ENCODE measurements at places on chromosomes 3 and 15. TPM values are rescaled to one million over a fixed set of nuclear protein-coding genes. Genes with fewer than 3 reads are reported as not detected.
A peak's percentile ranks its signal among the peaks of the same experiment; 100 is the strongest.

DNA sequence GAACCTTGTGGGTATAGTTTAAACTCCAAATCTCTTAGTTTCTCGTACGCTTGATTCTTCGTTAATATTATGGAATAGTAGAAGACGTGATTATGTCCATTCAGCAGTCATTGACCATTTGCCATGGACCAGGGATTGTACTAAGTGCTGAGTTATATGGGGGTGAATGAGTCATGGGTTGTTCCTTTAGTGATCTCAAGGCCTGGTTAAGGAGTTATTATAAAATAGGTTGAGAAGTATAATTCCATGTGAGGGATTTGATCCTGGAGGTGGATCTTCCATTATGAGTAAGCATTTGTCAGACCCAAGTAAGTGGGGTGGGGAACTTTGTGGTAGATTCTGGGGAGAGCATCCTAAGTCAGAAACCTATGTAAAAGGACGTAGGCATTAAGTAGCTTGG is 15.4 kb downstream of the NR2C2 start:
- DNase-seq = peak; percentile 52

GRCh38 chr3:167839460-167840134 is 104.1 kb downstream of the SERPINI1 start:
- DNase-seq = peak; percentile 39

GRCh38 chr3:159904911-159905310 is 83.7 kb upstream of the IL12A start:
- no peak for DNase-seq

GRCh38 chr15:62612771-62613170 is 429.8 kb upstream of the TPM1 start:
- no peak for DNase-seq

GRCh38 chr15:73684581-73685455 is 635 bp downstream of the CD276 start:
- peak; percentile 69 for DNase-seq

The NANOGP8 gene
- not detected for polyA plus RNA-seq

All from mammary epithelial cell (primary cell).